ENCODE measurements at places on chromosomes 12 and 14. TPM values are rescaled to one million over a fixed set of nuclear protein-coding genes. Genes with fewer than 3 reads are reported as not detected.

LIN52 gene
- 7.6 TPM for total RNA-seq

ABHD12B gene
- total RNA-seq, result not detected

CCDC175 gene
- not detected for total RNA-seq

GALNT6 gene
- total RNA-seq, result 24.4 TPM

THTPA gene
- 18.6 TPM for total RNA-seq

ADAM21 gene
- total RNA-seq, result 0.12 TPM

FAM186B gene
- 0.93 TPM for total RNA-seq

FSCB gene
- not detected for total RNA-seq

LTB4R gene
- 8.2 TPM for total RNA-seq

PPTC7 gene
- total RNA-seq, result 34.5 TPM

RAB5B gene
- 83.8 TPM for total RNA-seq

CCND2 gene
- total RNA-seq, result 230 TPM

INTS13 gene
- total RNA-seq, result 25.0 TPM

OTUB2 gene
- 0.12 TPM for total RNA-seq

REP15 gene
- total RNA-seq, result 0.35 TPM

ERP27 gene
- total RNA-seq, result 5.4 TPM

CYP46A1 gene
- not detected for total RNA-seq

GIT2 gene
- total RNA-seq, result 89.2 TPM

B4GALNT3 gene
- total RNA-seq, result 0.17 TPM

ABCC9 gene
- not detected for total RNA-seq

APPL2 gene
- 22.0 TPM for total RNA-seq

ATL1 gene
- total RNA-seq, result 1.4 TPM

SIX6 gene
- total RNA-seq, result not detected

FOXM1 gene
- 1.8 TPM for total RNA-seq

LMNTD1 gene
- total RNA-seq, result not detected

FAR2 gene
- total RNA-seq, result not detected

PIWIL1 gene
- total RNA-seq, result not detected

DNAJC22 gene
- total RNA-seq, result not detected

CDCA3 gene
- 1.6 TPM for total RNA-seq

EEA1 gene
- 22.6 TPM for total RNA-seq

AKAP3 gene
- 3.7 TPM for total RNA-seq

MYBPC1 gene
- not detected for total RNA-seq
